ENCODE measurements at places on chromosomes 16 and 17. TPM values are rescaled to one million over a fixed set of nuclear protein-coding genes. Genes with fewer than 3 reads are reported as not detected.

The GP1BA gene
- total RNA-seq = not detected

The KRTAP4-4 gene
- not detected for total RNA-seq

The TOM1L1 gene
- total RNA-seq = 24.2 TPM

The ARHGDIA gene
- 181 TPM for total RNA-seq

The CFAP119 gene
- total RNA-seq = 3.2 TPM
